ENCODE measurements at places on chromosomes 7 and 10. TPM values are rescaled to one million over a fixed set of nuclear protein-coding genes. Genes with fewer than 3 reads are reported as not detected.

GRCh38 chr10:124385627-124386185 lies 33.0 kb downstream of the OAT start:
- H3K27ac ChIP-seq: no peak overlapping the region
- peaks cover 18% of the 10 kb centered on the region for H3K27me3 ChIP-seq
- no peak overlapping the region for H3K4me3 ChIP-seq
- H3K4me1 ChIP-seq: peaks cover 12% of the 10 kb centered on the region

DNA sequence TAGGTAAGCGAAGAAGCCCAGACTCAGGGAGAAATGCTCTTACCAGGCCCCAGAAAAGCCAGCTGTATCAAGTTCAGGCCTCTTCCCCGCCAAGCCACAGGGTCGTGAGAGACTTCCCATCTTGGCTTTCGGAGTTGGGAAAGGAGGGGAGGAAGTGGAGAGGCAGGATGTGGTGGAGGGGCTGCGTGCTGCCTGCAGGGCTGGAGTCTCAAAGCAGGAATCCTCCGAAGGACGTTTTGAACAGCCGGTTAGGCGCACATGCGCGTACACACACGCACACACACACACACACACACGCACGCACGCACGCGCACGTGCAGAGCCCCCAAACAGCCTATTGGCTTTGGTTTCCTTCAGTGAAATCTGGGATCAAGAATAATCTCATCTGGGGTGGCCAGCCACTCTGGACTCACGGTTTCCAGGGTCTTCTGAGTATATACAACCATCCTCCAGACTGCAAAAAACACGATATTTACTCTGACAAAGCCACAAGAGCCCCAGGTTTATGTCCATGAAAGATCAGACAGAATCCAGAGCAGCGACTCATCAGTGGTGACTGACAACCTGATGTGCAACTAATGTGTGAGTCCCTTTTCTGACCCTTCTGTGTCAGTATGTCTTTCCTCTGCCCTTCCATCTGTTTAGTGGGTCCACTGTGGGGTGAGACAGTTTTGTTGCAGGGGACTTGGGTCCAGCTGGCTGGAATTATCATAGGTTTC lies 115.0 kb upstream of the ZNF438 start:
- peak overlapping the region; percentile 21 for H3K27ac ChIP-seq
- no peak overlapping the region for H3K4me3 ChIP-seq
- DNase-seq: no peak
- H3K4me1 ChIP-seq: no peaks in the 10 kb centered on the region
- H3K36me3 ChIP-seq: no peaks in the 10 kb centered on the region

DNA sequence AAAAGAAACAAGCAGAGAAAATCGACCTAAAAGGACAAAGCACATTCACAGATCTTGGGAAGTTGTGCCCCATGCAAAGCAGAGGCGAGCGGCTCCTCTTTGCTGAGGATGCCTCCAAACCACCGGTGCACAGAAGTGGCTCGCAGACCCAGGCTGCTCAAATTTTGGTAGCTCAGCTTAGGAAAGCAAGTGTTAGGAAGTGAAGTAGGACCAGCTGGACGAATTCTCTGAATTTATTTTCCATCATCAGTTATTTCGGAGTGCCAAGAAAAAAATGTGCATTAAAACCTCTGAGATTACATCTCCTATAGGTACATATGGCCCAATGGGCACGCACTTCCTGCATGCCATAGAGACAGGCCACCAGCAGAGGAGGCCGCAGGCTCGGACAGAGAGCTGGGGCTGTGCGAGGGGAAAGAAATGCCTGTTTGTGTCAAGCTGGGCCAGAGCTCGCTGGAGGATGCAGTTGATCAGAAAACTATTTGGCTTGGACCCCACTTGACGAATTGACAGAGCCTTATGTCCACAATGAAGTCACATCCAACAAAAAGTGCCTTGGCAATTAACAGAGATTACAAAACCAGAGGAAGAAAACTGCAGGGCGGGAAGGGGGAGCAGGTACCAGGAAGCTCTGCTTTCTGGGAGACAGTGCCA lies 122.3 kb upstream of the LYZL2 start:
- no peaks in the 10 kb centered on the region for H3K36me3 ChIP-seq
- H3K27me3 ChIP-seq: no peaks in the 10 kb centered on the region
- H3K27ac ChIP-seq: no peak overlapping the region
- peak; percentile 24 for DNase-seq

LRRTM3 gene
- not detected for total RNA-seq

CALML3 gene
- total RNA-seq: not detected

CYP2C19 gene
- total RNA-seq: 9.7 TPM

GIMAP8 gene
- total RNA-seq: 4.3 TPM

EPDR1 gene
- 22.9 TPM for total RNA-seq
